ENCODE measurements at places on chromosomes 5 and 9.
A peak's percentile ranks its signal among the peaks of the same experiment; 100 is the strongest.

DNA sequence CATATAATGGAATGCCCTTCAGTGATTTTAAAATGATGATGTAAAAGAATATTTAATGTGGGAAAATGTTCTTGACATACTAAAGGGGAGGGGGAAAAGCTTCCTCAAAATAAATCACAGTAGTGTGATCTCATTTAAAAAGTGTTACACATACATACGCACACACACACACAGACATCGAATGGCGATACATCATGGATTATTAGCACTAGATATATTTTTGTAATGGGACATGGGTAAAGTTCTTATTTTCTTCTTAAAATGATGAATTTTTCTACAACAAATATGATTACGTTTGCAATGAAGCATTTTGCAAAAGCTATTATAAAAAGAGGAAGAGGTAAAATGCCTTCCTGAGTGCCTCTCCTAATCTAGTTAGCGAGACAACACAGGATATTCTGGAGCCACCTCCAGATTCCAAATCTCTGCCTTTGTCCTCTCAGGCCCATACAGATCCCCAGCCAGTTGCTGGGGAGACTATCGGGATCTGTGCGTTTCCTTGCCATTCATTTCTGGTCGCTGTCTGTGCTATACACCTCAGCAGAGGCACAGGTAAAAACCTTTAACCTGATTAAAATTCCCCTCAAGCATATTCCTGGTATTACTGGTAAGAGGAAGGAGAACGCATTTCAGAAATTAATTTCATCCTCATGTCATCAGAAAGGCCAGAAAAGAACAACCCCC, 69.6 kb downstream of the SLC28A3 start:
- no peak for DNase-seq

DNA sequence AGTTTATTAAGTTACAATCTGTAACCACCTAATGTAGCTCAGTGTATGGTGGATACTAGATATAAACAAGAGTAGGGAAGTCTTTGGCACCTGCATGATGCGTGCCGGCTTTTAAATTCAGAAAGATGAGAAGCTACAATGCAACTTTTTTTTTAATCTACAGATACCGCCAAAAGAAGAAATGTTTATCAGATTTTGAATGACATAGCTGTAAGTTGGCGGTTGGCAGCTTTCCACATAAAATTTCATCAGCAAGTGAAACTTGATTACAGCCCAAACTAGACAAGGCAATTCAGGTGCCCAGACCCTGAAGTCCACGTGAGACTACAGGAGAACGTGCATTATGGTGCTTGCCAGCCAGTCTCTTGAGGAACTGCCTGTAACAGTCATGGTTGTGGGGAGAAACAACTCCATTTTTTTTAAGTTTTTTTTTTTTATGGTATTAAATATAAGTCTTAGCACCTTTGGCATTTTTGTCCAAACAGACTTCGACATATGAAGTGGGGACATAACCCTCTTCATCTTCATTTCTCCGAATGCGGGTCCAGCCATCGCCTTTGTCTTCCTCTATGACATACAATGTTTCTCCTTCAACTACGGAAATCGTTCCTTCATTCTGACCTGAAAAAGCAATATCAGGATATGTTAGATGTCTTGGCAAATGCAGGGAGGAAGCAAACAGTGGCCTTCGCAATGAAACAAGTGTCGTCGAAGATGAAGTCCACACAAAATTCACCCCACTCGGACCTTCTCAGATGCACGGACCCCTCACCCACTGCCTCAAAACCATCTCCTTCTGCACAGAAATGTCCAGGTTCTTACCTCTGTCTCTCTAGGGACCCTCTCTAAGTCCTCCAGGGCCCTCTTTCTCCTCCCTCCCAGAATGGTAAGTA, 60.4 kb downstream of the USP20 start:
- no peak for DNase-seq

- no peak for DNase-seq
Observed at GRCh38 chr9:109139851-109140250, 20.1 kb upstream of the TMEM245 start.

GRCh38 chr9:109264877-109265587, 55.8 kb downstream of the EPB41L4B start:
- DNase-seq = peak; percentile 34

GRCh38 chr9:132027752-132028663, 51.7 kb downstream of the MED27 start:
- peak; percentile 83 for DNase-seq

DNA sequence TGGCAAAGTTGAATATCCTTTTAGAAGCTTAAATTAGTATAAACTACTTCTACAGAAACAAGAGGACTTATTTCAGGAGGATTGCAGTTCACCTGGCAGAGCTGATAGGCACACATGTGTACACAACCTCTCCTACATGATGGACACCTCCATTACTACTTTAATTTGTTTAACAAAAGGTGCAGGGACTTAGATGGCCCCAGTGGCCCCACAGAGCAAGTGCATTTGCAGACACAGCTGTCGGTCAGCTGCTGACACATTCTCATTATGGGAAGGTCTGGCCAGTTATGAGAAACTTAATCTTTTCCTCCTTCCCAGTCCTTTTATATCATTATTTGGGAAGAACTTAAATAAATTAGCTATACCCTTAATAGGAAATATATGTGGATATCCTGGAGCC, 28.3 kb downstream of the TDRD7 start:
- no peak for DNase-seq

DNA sequence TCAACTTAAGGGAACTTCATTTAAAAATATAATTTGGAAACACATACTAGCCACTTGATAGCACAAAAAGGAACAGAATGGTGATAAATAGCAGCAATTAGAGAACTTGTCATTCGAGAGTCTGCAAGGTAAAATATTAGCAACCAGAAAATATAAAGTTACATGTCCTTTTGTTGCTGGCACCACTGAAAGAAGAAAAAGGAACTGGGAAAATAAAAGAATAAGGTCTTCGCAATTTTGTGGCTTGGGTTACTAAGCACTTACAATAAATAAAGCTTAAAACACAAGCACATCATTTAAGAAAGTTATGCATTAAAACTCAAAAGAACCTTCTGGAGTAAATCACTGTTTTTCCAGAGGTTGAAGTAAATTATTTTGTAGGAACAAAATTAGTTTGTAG, 149.9 kb upstream of the FBN2 start:
- DNase-seq = no peak
